PC-9 (cell line): ENCODE measurements at places on chromosomes 11 and 22. TPM values are rescaled to one million over a fixed set of nuclear protein-coding genes. Genes with fewer than 3 reads are reported as not detected.

The SLC37A2 gene
- total RNA-seq, result 14.6 and 24.0 TPM in 2 replicates

The OR4D5 gene
- total RNA-seq, result not detected in 2 replicates

The PGA4 gene
- not detected in 2 replicates for total RNA-seq

The THY1 gene
- total RNA-seq, result not detected in 2 replicates
